Mesenchymal stem cell (in vitro differentiated cells and primary cell): ENCODE measurements at places on chromosomes 1 and 21.

DNA sequence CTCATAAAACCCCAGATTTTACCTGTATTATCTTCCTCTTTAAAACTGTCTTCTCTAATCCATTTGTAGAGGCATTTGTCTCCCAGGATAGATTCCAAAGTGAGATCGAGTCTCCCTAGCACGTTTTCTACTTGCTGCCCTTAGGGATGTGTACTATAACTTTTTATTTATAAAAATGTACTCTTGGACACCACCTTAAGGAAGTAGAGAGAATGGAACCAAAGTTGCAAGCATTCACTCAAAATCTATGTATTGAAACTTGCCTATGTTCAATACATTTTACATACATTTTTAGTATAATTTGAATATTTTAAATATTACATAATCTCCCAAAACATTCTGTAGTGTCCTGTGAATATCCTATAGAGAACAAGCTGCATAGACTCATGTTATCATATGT, 842 bp upstream of the SPRR2A start:
- no peak for DNase-seq

DNA sequence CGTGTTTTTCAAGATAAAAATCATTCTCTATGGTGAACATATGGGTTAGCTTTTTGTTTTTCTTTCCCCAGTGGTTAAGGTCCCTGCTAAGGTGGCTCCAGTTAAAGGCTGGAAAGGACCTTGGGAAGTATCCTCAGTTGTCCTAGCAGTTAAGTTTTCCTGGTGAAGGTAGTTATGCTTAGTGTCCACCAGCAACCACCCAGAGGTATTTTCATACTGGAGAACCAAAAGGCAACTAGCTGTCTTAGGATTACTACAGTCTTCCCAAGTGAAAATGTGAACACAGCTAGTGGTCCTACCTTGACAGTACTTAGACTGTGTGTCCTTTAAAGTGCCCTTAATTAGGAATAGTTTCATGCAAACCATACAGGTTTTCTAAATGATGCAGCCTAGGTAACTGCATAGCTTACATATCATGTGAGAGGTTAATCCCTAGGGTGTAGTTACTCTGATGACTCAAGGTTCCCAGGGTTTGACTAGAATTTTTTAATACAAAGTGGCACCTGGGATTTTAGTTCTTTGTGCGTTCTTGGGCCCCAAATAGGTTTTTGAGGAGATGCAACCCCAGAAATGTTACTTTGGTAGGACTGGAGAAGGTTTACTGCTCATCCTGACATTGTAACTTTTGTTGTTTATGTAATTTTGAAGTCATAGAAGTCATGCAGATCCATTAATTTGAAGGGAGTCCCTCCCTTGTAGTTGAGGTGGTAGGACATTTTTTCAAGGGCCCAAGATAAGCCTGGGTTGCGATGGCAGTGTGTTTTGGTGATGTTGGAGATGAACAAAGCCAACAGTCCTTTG, 36.5 kb downstream of the YY1AP1 start:
- DNase-seq = no peak

GRCh38 chr1:89598450-89599331, 34.2 kb upstream of the LRRC8C start:
- peak; percentile 51 for DNase-seq

DNA sequence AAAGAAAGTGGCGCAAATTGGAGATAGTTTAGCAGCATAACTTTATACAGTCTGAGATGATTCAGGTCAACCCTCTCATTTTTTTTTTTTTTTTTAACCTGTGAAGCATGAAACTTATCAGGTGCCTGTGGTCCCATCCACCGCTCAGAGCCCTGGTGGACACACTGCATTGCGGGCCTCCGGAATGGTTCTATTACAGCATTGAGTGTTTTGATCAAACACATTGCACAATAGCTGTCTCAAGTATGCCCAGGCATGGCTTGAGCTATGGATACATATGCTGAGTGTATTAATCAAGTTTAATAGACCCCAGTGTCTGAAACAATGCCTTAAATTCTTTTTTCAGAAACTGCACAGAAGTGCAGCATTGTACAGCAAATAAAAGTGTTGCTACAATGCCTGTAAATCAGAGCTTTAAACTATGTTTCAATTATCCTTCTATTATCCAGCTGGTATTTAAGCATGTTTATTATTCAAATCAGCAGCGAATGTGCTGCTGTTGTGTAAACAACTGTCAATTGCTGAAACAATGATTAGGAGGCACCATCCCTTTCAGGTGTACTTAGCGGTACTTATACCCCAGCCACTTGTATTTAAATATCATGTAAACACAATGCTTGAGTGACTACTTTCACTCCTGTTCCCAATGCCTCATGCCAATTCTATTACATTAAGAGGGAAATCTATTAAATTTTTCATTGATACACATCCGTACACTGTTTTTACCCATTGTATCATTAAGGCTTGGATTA, 456.6 kb downstream of the RPS6KC1 start:
- no peak for DNase-seq

DNA sequence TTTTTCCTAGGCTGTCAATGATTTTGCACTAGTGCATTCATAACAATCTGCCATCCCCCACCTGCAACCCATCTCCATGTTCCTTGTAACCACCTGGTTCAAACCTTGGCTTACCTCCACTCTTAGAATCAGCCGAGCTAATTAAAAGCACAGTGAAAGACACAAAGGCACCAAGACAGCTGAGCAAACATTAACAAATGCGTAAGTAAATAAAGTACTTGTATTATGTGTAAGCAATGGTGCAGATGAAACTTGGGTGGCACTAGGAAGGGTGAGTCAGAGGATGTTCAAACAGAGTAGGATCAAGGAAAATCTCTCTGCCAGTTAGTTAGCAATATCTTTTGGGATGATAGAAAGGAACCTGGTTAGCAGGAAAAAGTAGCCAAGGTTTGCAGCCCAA, 5.1 kb upstream of the FOXJ3 start:
- peak; percentile 58 for DNase-seq

DNA sequence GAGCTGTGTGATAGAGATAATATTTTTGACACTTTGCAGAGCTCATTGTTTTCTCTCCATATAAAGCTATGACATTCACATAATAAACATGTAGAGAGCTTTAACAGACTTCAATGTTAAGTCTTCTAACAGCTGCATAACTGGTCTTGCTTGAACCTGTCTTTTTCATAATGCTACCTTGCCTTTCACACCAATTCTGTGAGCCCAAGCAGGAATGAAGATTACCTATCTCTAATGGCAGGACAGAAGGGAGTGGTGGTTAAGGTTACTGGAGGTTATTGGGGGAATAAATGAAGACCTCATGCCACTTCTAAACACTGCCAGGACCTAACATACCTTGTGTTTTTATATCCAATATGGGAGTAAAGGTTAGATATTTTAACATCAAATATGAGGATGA, 2.3 kb upstream of the CD55 start:
- DNase-seq = no peak

- no peak for DNase-seq
Observed at GRCh38 chr1:230265200-230266115, 160.7 kb downstream of the PGBD5 start.

DNA sequence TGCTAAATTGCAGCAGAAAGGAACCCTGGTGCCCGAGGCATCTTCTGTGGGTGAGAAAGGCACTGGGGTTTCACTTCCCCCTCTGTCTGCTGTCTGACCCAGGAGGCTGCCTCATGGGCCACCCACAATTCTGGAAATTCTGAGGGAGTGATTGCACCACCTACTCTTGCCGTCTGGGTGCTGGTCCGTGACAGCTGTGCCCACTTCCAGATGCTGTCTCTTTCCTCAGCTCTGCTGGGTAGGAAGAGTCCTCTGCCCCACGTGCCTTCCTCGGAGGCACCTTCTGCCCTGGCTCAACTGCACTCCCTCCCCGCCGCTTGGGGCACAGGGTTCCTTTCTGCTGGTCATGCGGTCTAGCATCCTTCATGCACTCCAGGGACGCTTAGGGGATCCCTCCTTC, 96.3 kb downstream of the ARHGEF10L start:
- DNase-seq = no peak

GRCh38 chr1:150760013-150760412, 5.6 kb downstream of the CTSS start:
- DNase-seq = no peak

- DNase-seq = no peak
Observed at GRCh38 chr1:36100376-36100775, 11.7 kb downstream of the ADPRS start.

DNA sequence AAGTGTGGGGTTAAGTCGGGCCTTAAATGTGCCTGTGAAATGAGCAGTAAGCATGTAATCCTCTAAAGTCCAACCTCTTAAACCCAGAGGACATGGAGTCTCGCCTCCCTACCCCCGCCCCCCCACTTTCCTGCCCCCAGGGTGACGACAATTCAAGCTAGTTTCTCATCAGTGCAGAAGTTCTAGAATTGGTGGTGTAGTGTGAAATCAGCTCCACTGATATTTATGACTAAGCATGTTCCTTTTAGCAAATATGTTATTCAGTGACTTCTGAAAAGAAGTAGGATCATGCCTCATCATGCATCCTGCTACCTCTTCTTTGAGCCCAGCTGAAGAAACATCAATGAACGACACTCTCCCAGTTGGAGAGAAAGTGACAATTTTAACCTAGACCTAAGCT, 2.6 kb upstream of the ABCB10 start:
- no peak for DNase-seq

DNA sequence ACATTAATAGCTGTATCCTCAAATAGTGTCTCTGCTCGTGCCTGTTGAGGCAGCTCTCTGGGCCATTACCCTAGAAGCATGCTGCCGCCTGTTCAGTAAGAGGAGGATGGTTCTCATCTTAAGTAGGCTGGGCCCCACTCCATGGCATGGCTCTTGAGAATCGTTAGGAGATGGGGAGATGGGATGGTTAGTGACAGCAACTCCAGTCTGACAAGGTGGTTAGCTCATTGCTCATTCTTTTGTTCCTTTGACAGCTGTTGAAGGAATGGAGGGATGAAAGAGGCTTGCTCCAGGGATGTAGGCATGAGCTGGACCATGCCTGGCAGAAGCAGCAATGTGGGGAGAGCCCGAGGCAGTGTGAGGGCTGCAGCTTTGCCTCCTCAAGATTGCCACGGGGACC, 68.2 kb downstream of the MAP10 start:
- DNase-seq = no peak

DNA sequence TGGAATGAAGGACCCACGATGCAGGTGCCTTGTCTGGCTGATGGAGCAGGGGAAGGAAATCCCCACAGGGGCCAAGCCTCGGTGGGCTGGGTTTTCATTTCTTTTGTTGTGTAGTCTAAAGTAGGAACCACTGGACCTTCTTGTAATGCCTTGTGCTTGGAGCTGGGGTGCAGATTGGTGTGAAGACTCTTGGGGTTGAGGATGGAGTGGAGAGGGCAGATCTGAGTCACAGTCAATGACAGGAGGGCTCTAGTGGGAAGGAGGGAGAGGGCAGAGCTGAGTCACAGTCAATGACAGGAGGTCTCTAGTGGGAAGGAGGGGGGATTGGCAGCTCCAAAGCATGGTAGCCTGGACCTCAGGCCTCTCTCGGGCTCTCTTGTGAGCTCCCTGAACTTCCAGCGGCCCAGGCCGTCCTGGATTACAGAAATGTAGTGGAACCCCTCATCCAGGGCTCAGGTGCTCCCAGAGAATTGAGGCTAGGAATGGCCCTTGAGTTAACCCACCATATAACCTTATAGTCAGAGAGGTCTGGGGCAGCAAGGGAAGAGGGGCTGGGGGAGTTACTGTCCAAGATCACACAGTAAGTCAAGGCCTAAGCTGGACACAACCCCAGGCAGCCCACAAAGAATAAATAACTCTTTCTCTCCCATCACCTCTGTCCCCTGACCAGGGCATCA, 313.8 kb downstream of the MATN1 start:
- DNase-seq = no peak

DNA sequence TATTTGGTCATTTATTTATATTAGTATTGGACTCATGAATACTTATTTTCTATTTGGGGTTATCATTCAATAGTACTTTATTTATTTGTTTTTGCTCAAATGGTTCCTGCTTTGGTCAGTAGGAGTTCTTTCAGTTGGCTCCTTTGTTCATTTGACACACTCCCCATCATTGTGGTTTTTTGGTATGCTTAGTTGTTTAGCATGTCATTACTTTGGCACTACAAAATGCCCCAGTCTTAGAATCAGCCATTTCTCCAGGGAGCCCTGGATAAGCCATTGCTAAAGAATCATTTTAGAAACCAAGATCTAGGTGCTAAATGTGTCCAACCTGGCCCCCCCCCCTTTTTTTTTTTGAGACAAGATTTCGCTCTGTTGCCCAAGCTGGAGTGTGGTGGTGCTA, 61.7 kb upstream of the MRPS6 start:
- DNase-seq = no peak

GRCh38 chr1:184222652-184223052, 164.2 kb upstream of the C1orf21 start:
- peak; percentile 53 for DNase-seq

- no peak for DNase-seq
Observed at GRCh38 chr21:42079008-42079938, 8.2 kb downstream of the UMODL1 start.

DNA sequence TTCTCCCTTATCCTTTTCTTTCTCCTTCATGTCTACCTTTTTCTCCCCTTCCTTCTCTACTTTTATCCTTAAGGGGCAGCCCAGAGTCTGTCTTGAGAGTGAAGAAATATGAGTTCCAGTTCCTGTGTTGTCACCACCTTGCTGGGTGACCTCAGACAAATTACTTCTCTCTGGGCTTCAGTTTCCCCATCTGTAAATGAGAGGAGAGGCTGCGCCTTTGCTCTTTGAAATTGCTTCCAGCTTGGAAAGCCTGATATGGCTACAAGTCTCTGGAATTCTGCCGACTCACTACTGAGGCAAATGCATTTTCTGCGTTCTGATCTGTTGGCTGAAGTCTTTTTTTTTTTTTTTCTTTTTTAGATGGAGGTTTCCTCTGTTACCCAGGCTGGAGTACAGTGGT, 119.2 kb downstream of the SYF2 start:
- DNase-seq = no peak

DNA sequence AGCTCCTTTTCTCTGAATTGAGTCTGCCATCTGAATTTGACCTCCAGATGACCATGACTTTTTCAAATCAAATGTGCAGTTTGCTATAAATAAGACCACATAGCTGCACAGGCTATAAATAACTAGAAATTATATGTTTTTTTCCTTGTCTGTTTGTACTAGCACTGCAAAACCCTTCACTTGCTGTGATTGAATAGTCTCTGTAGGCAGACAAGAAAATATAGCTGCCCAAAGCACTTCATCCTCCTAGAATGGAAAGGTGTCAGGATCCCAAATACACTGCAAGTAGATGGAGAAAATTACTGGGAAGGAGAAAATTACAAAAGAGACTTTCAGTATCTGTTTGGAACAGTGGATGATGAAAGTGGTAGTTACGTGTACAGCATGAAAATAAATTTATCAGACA, 175.8 kb downstream of the APP start:
- DNase-seq = no peak

- DNase-seq = no peak
Observed at GRCh38 chr1:202856014-202856413, 32.9 kb downstream of the RABIF start.
